Activated CD4-positive, alpha-beta T cell treated with anti-CD3 and anti-CD28 coated beads, Interleukin-2, amount 50 U/mL, for 16 hours (primary cell): ENCODE measurements at places on chromosomes 2 and 18.
A peak's percentile ranks its signal among the peaks of the same experiment; 100 is the strongest.

DNA sequence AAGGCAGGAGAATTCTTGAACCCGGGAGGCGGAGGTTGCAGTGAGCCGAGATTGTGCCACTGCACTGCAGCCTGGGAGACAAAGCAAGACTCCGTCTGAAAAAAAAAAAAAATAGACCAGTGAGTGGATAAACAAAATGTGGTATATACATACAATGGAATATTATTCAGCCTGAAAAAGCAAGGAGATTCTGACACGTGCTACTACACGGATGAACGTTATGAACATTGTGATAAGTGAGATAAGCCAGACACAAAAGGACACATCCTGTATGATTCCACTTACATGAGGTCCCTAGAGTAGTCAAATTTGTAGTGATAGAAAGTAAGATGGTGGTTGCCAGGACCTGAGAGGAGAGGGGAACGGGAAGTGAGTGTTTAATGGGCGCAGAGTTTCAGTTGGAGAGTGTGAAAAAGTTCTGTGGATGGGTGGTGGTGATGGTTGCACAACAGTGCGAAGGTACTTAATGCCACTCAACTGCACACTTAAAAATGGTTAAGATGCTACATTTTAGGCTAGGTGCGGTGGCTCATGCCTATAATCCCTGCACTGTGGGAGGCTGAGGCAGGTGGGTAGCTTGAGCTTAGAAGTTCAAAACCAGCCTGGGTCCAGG lies 38.3 kb downstream of the NIFK start:
- peak; percentile 69 for DNase-seq

- no peak for DNase-seq
Observed at GRCh38 chr2:109377976-109378375, 235.8 kb downstream of the SEPTIN10 start.

DNA sequence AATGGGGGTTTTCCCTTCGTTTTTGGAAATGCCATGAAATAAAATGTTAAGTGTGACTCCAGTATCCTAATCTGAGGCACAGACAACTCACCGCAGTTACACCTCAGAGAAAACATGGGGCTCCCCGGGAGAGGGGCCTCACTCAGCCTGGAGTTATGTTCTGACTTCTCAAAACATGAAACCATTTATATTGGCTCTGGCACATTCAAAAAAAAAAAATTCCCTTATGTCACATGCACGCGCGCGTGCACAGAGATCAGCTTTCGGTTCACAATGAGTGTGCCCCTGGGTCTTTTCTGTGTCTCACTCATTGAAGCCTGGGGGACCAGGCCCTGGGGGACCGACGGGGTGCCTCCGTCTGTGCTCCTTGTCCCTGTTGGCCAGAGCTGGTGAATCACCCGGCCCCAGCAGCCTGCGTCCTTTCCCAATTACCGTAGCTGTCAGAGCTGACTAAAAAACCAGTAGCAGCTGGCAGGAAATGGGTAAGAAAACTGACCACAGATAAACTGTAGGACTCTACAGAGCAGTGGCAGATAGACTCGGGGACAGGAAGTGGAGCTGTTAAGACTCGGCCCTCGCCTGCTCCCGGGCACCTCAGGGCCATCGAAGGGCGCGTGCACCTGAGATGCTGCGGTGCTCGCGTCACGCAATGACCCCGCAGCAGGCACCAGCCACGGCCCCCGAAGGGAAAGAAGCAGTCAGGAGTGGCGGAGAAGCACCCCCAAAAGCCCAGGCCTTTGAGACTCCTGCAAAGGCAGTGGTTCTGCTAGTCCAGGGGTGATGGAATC lies 138.3 kb upstream of the ID2 start:
- peak; percentile 96 for DNase-seq

GRCh38 chr2:184369307-184369706 lies 229.0 kb upstream of the ZNF804A start:
- DNase-seq, result no peak

- no peak for DNase-seq
Observed at GRCh38 chr2:43513216-43513615, 82.6 kb downstream of the THADA start.

GRCh38 chr2:152617456-152618192 lies 99.6 kb downstream of the PRPF40A start:
- no peak for DNase-seq

DNA sequence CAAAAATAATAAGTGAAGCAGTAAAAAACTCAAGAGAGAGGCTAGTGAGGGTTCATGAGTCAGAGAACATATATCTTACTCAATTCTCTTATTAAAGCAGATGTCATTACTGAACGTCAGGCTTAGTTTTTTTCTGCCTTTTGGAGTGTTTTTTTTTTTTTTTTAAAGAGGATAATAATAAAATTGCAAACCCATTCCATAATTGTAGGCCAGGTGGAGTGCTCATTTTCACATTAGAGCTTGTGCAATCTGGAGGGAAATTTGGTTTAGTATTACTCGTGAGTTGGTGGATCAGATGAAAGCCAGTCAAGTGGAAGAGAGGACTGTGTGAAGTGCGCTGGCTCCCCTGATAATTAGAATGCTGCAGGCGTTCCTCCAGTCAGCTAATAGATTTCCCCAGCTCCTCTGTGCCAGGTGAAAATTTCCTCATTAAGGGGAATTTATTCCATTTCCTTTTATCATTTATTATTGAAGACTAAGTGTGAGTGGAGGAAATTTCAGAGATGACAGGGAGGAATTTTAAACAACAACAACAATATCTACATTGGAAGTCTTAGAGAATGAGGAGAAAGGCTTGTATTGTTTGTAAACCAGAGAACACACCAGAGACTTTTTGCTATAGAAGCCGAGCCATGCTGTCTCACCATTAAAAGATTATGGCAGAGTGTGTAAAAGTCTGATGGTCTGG lies 74.6 kb downstream of the CPS1 start:
- no peak for DNase-seq

GRCh38 chr2:179417436-179417949 lies 152.9 kb upstream of the SESTD1 start:
- no peak for DNase-seq

DNA sequence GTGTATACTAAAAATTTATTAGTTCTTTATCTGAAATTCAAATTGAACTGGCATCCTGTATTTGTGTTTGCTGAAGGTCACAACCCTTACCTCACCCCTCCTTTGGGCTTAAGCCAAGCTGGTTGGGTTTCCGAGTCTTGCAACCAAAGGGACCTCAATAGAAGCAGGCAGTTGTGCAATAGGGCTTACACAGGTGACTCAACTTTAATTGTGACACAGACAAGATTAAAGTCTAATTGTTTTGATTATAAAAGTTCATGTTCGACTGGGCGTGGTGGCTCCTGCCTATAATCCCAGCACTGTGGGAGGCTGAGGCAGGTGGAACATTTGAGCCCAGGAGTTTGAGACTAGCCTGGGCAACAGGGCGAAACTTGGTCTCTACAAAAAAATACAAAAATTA lies 71.5 kb downstream of the RAB31 start:
- DNase-seq, result no peak

DNA sequence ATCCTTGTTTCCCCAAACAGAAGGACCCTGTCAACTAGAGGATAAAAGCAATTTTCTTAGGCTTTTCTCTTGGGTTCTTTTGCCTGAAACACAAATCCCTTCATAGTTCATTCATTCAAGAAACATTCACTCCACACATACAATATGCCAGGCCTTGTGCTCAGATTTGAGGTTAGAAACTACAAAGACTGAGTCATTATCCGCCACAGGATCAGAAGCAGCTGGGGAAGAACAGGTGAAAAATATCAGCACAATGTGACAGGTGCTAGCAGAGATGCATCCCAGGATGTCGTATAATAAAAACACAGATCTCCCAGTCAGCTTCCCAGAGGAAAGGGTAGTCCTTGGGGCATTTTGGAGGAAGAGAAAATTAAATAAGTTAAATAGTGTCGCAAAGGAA lies 172.4 kb downstream of the LRATD1 start:
- no peak for DNase-seq

GRCh38 chr18:43596105-43596712 lies 318.9 kb upstream of the SYT4 start:
- peak; percentile 13 for DNase-seq

GRCh38 chr18:74631623-74632350 lies 34.1 kb downstream of the ZNF407 start:
- peak; percentile 47 for DNase-seq

DNA sequence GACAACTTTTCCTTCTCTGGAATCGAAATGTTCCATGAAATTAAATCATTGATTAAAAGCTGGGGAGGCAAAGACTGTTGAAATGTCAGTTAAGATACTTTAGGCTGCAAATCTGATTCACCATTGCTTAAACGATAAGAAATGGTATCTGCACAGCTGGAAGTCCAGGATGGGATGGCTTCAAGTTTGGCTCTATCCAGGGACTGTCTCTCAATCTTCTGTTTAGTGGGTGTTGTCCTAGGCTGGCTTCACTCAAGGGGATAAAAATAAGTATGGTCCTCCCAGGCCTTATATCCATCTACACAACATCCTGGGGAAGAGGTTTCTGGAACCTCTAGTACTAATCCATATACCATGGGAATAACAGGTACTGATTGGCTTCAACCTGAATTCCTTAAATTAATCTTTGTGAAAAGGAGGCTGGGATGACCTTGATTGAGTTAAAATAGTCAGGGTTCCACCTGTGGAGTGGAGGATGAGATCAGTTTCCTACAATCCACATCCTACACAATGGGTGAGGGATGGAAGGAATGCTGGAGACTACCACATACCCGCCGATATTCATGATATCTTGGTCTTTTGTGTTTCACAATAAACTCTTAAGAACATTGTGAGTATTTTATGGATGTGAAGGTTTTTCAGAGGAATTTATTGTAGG lies 156.0 kb upstream of the L3MBTL4 start:
- DNase-seq, result no peak

- DNase-seq, result peak; percentile 36
Observed at GRCh38 chr18:58980991-58981390, 116.3 kb downstream of the ZNF532 start.

DNA sequence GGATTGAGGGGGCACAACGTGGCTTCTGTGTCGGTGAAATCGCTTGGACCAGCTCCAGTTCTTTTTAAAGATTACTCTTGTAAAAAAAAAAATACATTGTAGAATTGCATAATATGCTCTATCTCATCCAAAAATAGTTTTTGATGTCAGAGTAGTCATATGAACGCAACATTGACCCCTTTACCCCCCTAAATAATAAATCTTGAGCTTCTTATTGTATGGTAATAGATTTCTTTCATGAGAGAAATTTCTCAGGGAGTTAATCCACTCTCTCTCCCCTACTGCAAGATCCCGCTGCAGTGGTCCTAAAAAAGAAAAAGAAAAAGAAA lies 50.2 kb upstream of the PAIP2B start:
- no peak for DNase-seq

DNA sequence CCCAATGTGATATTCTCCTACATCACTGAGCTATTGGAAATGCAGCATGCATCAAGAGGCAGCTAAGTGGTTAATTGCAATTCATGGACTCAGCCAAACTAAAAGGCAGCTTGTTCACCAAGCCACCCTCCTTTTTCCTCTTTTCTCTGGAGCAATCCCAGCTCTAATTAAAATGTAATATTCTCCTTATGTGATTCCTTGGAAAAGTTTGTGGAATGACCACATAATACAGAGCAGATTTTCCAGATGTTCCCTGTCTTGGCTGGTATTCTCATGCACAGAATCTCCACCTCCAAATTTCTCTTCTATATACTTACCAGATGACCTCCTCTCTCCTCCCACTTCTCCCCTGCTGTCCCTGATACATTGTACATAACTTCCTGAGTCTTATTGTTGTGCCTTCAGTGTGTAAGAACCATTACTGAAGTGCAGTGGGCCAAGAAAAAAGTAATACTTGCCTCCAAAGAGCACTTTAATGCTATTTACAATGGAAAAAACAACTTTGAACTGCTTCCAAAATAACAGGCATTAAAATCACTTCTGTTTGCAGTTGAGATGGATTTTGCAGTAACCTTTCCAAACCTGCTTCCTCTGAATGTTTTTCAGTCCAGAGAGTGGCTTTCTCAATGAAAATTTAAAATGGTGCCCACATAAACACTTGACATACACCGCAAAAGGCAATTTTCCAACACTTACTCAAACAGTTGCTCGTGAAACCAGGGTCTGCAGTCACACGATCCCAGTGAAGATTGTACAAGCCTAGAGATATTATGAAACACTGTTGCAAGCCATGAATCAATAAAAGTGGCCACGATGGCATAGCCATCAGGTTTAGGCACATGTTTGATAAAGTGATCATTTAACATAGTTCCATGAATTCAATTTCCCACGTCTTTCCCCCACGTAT lies 258.0 kb downstream of the MTX2 start:
- no peak for DNase-seq

DNA sequence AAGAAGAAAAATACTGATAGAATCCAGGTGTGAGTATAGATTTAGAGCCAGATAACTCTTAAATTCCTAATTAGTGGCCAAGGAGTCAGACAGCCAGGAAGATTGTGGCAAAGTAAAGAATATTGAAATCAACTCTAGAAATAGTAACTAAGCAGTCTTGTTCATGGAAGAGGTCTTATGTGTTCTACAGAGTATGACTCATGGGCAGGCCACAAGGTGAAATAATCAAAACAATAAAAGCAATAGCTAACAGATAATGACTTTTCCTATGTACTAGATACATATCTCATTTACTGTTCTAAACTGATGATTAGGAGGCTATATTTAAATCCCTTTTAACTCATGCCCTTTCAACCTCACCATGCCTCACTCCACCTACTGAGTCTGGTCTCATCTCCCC lies 227.4 kb upstream of the COL3A1 start:
- DNase-seq, result no peak

GRCh38 chr2:96111823-96112500 lies 4.4 kb downstream of the ADRA2B start:
- DNase-seq, result no peak

- DNase-seq, result no peak
Observed at GRCh38 chr2:28071221-28071620, 180.7 kb downstream of the BABAM2 start.

DNA sequence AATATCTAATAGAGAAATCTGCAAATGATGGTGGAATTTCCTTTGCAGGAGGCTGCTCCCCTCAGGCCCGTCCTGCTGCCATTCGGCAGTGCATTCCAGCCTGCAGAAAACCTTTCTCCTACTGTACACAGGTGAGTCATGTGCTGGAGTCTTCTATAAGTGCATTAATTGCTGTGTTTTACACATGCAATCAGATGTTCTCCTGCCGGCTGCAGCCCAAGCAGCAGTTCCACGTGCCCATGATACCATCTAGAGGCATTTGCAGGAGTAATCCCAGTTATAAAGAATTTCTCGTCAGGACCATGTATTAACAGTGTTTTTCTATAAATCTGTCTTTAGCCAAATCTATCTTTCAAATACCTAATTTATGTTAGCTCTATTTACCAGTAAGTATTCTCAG lies 304.7 kb upstream of the HNMT start:
- no peak for DNase-seq

DNA sequence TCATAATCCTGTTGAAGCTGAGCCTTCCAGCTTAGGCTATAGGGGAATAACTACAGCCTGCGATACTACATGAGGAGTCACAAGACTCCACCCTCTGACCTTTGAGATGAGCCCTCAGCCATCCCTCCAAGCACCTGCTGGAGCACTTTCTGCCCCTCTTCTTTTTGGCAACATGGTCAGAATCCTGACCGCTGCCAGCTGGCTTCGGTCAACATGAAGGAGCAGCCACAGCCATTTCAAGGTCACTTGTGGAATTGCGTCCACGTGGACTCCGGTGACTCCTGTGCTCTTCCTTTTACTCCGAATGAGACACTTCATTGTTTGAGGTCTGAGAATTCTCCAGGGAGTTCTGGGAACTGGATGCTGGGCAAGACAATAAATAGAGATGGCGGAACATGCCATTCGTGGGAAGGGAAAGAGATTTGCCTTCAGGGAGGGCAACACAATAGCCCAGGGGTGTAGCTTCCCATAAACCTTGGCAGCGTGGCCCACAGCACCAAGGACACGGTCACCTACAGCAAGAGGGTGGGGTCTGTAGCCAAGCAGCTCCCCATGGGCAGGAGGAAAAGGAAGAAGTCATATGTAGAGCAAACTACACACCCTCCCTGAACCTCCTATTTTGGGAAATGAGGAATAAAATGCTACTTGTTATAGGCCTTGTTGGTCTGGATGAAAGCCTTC lies 73.3 kb upstream of the PPP1CB start:
- no peak for DNase-seq
